ENCODE measurements at places on chromosomes 3 and 15. TPM values are rescaled to one million over a fixed set of nuclear protein-coding genes. Genes with fewer than 3 reads are reported as not detected.

GRCh38 chr15:41148065-41148464 lies 32.0 kb upstream of the INO80 start:
- no peak for DNase-seq

CISH gene
- 5.6 TPM for total RNA-seq

DNA sequence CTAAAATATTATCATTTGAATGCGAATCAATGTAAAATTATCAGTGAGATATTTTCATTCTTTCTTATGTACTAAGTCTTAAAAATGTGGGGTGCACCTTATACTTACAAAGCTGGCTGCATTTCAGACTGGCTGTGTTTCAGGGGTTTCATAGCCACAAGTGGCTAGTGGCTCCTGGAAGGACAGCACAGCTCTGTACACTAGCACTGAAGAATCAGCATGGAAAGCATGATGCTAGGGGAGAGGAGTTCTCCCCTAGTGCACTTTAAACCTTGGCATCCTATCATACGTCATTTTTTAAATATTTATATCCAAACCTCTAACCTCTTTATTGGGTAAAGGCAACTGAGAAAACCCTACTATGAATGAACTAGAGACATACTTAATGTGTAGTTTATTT lies 66.4 kb downstream of the ECT2 start:
- no peak for DNase-seq

DNA sequence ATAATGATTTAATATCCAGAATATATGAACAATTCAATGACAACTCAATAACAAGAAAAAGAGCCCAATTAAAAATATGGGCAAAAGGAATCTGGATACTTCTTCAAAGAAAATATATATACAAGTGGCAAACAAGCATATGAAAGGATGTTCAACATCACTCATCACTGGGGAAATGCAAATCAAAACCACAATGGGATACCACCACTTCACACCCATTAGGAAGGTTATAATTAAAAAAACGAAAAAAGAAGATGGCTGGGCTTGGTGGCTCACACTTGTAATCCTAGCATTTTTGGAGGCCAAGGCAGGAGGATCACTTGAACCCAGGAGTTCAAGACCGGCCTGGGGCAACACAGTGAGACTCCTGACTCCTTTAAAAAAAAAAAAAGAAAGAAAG lies 4.1 kb downstream of the CCDC12 start:
- no peak for DNase-seq

SLC28A2 gene
- total RNA-seq = not detected

DNA sequence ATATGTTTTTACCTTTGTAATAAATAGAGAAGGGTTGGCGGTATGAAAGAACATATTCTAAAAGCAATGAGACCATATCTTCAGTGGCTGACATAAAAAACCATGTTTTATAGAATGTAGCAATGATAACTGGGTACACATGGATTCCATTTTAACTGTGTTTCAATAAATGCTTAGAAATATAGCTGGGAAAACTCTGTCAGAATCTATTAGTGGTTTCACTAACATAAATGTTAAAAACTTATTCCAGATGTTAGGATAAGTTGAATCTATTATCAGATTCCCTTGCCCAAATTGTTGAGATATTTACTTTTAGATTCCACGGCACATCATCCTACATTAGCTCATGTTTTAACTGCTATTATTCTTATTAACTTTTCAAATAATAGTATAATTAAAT lies 772.2 kb upstream of the ALCAM start:
- no peak for DNase-seq

DNA sequence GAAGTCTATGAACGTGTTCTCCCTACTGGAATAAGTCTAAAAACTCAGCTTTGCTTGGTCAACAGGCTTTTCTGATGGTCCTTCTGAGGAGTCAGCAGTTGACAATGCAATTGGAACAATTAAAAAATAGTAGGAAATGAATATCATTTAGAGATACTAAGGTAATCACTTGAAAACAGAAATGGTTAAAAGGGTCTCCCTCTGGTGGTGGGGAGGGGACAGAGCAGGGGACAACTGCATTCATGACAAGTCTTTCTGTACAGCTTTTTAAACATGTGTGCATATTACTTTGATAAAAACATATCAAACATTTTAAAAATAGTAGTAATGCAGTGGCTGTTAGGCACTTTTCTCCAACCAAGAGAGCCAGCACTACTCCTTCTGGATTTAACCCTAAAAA lies 119.9 kb upstream of the FHIT start:
- peak; percentile 14 for DNase-seq

DNA sequence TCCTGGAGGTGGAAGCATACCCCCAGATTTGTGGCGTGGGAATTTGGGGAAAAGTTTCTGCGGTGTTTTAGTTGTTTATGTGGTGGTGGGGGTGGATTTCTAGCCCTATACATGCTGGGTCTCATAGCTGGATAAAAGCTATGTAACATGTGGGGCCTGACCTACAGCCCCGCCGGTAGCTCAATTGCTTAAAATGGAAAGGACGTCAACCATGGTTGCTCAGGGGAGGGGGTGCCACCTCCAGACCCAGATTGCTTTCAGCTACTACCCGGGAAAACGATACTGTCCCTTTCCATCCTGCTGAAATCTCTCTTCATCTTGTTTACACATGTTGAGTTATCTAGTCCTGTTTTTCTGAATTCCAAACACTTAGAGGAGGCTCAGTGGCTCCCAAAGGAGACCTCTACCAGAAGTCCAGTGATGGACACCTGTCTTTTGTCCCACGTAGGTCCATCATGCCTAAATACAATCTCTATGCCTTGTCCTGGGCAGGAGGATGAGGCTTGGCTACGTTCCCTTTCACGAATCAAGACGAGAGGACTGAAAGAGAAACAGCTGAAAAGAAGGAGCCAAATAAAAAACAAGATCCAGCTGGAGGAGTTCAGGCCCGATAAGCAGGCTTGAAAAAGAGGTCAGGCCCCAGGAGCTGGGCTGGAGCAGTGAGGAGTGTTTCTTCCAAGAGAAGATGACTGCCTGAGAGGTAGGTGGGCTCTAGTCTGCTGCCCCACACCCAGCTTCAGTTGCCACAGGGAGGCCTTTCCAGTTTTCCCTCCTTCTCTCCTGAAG lies 72.1 kb upstream of the TPRG1 start:
- DNase-seq = no peak

GRCh38 chr15:60901647-60902046 lies 327.5 kb downstream of the RORA start:
- DNase-seq = no peak

- no peak for DNase-seq
These were observed 119.9 kb upstream of the TJP1 start for GRCh38 chr15:29942143-29942542.

GRCh38 chr15:89907289-89907688 lies 5.5 kb downstream of the ARPIN start:
- no peak for DNase-seq

- DNase-seq = no peak
These were observed 189.1 kb upstream of the PDZRN3 start for GRCh38 chr3:73813692-73814292.

GABRR3 gene
- total RNA-seq = not detected

DNA sequence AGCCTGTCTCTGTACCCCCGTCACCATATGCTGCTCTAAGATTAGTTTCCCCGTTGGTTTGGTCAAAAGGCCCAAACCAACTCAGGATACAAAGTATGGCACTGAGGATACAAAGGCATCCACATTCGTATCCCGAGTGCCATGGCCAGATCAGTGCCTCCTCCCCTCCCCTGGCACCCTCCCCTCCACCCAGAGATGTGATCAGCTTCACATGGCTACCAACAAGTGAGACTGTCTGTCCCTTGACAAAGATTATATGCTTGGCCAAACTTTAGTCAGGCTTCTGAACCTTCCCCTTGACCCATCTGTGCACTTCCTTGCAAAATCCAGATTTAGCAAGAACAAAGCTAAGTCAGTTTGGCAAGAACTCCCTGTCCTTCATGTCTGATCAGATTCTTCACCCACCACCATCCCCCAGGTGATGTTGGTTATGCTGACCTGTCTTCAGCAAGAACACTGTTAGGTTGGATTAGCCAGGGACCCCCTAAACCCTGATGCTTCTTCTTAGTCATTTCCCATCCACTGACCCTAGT lies 61.7 kb downstream of the KLF15 start:
- DNase-seq = no peak

DNA sequence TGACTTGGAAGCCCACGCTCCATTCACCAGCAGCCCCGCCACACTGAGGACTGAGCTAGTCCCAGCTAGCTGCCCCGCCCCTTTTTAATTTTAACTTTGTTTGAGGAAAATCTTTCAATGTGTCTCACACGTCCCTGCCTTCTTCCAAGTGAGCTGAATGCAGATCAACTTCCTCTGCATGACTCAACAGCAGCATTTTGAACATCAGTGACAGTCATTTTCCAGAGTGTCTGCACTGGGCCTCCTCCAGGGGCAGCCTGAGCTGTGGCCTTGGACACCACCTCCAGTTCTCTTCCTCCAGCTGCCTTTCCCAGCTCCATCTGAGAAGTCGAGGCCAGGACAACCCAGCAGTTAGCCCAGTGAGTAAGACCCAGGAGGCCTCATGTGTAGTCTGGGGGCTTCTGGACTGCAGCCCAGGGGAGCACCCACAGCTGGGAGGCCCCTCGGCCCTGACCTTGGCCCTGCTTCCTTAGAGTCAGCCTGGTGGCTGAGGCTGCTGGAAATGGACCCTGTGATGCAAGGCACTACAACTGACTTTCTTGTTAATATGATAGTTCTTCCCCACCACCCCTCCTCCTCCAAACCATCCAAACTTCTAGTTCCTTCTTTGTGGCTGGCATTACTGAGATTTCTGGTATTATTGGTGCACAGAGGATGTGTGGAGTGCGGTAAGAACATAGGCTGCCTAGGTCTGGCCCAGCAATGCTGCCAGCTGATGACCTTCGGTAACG lies 21.4 kb upstream of the ESYT3 start:
- no peak for DNase-seq
